ENCODE measurements at places on chromosomes 16 and 17.
A peak's percentile ranks its signal among the peaks of the same experiment; 100 is the strongest.

DNA sequence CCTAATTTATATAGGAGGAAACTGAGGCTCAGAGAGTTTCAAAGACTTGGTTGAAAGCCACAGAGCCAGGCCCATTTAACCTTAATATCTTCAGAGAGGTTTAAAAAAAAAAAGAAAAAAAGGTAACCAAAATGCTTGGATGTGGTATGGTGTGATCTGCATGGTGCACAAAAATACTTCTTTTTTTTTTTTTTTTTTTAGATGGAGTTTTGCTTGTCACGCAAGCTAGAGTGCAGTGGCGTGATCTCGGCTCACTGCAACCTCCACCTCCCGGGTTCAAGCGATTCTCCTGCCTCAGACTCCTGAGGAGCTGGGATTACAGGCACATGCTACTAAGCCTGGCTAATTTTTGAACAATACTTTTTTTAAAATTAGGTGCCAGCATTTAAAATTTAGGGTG is 101.8 kb downstream of the XYLT1 start:
- DNase-seq: no peak

DNA sequence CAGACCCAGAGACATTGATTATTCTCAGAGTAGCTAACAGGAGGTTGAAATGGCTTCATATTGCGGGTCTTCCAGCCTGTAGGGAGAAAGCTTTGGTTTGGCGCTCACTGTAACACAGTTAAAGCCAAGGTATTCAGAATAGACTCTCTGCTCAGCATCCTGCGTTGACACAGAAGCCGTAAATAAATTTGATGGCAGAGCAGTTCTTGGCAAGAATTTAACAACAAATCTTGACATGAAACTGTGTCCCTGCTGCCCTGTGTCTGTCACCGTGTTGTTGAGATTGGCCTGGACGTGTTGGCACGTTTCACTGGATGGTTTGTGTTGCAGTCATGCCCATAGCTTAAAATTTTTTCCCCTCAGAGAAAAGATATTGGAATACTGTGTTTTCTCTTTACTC is 359.6 kb downstream of the SNX29 start:
- no peak for DNase-seq

GRCh38 chr17:49557312-49558024 is 18.2 kb upstream of the NXPH3 start:
- peak; percentile 76 for DNase-seq

DNA sequence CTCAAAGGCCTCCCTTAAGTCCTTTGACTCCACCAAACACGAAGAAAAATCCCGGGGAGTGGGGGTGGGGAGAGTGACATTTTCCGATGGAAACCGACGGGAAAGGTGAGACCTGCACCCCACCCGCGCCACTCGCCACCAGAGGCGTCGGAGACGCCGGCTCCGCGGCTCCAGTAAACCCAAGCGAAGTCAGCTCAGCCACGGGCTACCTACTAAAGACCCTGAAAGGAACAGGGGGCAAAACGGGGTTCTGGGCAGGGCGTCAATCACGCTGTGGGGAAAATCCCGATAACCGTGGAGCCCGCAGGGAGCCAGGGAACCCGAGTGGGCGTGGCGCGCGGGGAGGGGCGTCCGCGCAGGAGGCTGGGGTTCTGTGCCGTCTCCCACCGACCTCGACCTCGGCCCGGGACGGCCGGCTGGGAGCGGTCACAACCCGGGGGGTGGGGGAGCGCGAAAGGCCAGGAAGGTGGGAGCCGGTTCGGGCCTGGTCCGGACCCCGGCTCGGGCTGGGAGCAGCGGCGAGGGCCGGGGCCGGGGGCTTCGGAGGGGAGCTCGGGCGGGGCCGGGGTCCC is 565 bp downstream of the WDR45B start:
- DNase-seq: no peak

GRCh38 chr16:56911771-56912571 is 20.0 kb upstream of the HERPUD1 start:
- DNase-seq: no peak

DNA sequence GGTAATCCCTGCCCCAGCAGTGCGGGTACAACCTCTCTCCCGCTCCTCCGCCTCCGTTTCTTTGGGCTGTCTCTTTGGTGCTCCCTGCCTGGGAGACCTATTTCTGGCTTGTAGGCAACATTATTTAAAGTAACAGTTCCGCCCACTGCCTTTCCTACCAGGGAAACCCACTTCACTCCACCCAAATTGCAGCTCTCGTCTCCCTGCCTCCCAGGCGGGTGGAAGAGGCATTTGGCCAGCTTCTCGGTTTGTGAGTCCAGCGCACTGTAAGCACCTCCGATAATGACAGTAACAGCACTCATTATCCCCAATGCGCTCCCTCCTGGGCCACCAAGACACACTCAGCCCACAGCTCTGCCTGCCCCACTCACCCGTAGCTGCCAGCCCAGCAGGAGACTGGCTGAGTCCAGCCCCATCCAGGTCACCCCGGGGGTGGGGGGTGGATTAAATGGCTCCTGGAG is 165.1 kb upstream of the CDC42EP4 start:
- DNase-seq: no peak

DNA sequence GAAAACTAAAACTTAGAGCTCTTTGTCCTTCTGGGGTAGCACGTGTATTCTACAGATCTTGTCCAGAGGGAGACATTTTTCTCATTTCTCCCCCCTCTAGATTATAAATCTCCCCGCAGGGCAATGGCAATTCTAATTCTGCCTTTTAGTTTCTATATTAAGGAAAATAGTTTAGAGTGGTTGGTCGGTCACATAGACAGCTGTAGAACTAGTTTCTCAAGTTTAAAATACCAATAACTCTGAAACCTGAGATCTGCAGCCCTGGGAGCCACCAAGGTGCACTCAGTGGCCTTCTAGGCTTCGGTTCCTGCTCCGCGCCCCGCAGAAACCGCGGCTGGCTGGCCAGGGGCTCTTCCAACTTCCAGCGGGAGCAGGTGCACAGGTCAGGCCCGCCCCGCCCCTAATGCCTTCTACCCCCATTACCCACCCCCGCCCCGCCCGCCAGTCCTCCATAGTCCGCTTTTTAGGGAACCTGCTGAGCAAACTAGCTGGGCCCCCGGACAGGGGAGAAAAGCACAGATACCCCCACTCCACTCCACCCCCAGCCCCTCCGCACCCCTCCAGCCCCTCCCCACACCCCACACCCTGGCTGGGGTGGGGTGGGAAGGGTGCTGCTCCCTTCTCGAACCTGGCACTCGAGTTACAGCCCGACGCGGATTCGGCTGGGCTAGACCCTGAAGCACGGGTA is 431 bp downstream of the SLFN11 start:
- no peak for DNase-seq

DNA sequence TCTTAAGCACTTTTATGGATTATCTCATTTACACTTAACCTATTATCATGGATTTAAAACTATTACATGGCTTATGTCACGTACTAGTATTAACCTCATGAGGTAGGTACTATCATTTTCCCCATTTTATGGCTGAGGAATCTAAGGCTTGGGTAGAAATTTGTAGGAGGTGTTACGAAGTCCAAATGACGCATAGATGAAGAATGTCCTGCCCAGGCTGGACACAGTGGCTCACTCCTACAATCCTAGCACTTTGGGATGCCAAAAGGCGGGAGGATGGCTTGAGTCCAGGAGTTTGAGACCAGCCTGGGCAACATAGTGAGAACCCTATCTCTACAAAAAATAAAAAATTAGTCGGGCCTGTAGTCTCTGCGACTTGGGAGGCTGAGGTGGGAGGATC is 4.8 kb upstream of the C1QL1 start:
- DNase-seq: peak; percentile 55

- no peak for DNase-seq
Measured at GRCh38 chr16:69804297-69804696, 42.2 kb downstream of the WWP2 start.

GRCh38 chr16:57556941-57557541 is 14.6 kb downstream of the ADGRG5 start:
- DNase-seq: no peak

GRCh38 chr16:67326115-67326471 is 448 bp downstream of the KCTD19 start:
- DNase-seq: no peak

- no peak for DNase-seq
Measured at GRCh38 chr17:17789828-17790636, 46.8 kb downstream of the SREBF1 start.

DNA sequence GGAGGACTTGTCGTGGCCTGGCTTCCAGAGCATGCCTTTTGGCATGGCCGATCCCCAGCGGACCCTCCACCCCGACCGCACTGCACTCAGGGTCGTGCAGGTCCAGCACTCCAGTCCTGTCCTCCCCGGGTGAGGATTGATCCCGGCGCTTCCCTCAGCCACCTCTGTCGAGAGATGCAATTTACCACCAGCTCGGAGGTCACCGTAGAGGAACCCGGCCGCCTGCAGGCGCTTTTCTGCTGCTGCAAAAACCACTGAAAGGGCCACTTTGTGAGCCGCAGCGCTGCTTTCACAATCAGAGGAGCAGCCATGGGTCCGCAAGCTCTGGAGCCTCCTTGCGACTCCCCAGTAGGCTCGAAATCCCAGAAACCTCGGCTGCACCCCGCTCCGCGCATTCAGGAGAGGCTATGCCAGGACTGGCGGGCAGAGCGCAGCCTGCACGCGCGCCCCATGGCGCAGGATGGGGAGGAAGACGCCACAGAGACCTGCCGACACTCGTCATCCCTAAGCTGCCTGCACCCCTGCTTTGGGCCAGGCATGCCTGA is 134.2 kb downstream of the HS3ST2 start:
- DNase-seq: no peak

DNA sequence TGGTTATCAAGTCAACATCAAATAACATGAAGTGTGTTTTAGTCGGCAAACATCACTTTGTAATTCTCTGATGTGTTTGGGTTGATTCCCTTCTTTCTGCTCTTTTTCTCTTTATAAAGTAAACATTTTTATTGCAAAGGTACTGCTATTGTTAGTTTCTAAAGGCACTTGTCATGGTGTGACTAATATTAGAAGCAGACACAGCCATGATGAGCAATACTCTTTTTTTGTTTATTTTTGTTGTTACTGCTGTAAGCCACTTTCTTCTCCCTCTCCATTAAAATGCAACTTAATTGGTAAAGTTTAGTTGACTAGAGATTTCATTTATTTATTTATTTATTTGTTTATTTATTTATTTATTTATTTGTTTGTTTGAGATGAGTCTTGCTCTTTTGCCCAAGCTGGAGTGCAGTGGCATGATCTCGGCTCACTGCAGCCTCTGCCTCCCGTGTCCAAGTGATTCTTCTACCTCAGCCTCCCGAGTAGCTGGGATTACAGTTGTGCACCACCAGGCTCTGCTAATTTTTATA is 424.7 kb downstream of the WWOX start:
- DNase-seq: no peak

DNA sequence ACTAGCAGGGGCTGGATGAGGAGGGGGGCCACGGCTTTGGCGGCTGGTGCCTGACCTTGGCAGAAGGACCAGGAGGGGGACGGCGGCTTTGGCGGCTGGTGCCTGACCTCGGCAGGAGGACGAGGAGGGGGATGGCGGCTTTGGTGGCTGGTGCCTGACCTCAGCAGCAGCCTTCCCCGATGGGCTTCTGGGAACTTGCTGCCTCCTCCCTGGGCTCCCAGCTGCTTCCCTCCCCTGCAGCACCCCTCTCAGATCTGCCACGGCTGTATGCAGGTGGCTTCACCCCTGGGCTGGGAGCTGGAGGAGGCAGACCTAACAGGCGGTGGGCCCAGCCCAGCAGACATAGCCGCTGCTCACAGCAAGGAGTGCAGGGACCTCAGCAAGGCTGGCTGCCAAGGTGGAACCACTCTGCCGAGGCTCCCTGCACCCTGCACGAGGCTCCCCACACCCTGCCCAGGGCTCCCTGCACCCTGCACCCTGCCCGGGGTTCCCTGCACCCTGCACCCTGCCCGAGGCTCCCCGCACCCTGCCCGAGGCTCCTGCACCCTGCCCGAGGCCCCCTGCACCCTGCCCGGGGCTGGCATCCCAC is 38.4 kb upstream of the CBFA2T3 start:
- no peak for DNase-seq

DNA sequence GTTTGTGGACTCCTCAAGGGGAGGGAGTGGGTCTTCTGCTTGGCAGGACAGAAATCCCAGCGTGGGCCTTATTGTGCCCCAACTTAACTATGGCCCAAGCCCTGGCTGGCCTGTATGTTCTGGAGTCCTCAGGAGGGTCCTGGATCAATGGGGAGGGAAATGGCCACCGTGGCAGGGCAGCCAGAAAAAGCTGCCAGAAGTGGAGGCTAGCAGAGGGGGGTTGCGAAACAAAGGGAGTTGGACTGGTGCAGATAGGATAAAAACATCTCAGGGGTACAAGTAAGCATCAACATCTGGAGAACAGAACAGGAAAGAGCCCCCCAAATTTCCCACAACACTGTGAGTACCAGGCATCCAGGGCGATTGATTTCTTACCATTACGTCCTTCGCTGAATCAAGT is 3.7 kb upstream of the CACNG1 start:
- DNase-seq: no peak

DNA sequence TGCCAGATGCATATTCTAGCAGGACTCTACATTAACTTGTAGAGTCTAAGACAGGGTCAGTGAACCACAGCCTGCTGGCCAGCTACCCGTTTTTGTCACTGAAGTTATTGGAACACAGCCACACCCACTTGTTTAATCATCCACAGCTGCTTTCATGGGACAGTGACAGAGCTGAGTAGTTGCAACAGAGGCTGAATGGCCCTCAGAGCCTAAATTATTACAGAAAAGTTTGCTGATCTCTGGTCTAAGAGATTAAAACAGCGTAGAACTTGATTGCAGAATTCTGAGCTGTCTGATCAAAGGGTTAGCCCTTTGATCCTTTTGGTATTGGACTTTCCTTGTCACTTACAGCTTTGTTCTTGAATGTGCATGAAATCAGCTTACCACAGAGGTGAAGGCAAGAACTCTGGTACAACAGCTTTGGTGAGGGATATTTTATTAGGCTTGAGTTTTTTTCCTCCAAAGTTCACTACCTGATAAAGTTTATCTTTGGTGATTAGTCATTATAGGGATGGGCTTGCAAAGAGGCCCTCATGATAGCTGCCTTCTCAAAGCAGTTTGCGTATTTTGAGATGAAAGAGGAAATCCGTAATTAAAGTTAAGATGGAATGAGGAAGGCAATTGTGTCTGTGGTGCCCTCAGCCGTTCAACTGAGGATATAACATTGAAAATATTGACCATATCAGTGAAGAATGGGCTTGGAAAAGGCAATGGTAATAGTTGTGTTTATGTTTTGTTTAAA is 23.6 kb downstream of the ALDH3A2 start:
- no peak for DNase-seq

DNA sequence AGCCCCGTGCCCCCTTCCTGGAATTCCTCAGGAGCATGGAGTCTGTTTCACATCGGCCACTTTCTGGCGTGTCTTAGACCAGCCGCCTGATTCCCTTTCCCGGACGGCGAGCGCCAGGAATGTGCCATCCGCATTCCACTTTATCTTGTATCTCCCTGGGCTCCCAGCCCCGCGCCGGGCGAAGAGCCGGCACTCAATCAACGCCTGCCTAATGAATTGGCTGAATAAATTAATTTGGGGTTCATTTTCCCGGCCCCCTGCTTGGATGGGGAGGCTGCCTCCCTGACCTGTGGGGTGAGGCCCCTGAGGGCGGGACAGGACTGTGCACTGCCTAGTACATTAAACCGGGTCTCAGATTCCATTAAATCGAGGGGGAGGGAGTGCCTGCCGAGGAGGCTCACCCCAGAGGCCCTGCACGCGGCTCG is 282.3 kb upstream of the TNRC6C start:
- DNase-seq: no peak
